ENCODE measurements at places on chromosomes 7 and 10.

DNA sequence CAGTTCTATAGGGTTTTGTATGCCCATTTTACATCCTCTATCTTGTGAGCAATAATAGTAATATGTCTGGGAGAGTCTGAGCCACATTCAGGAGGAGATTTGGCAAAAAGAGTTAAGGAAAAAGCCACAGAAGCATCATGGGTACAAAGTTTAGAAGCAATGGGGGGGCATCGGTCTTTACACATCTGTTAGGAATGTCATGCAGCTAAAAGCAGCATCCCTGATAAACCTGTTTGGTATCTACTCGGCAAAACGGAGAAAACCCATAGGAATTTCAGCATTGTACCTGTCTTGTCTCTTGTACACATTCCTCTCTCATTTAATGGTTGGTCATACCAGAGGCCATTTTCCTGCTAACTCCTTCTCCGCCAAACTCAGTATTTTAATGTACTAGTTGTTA, 12.5 kb upstream of the HERPUD2 start:
- DNase-seq: no peak

GRCh38 chr7:92621561-92622023, 31.4 kb upstream of the FAM133B start:
- no peak for DNase-seq

DNA sequence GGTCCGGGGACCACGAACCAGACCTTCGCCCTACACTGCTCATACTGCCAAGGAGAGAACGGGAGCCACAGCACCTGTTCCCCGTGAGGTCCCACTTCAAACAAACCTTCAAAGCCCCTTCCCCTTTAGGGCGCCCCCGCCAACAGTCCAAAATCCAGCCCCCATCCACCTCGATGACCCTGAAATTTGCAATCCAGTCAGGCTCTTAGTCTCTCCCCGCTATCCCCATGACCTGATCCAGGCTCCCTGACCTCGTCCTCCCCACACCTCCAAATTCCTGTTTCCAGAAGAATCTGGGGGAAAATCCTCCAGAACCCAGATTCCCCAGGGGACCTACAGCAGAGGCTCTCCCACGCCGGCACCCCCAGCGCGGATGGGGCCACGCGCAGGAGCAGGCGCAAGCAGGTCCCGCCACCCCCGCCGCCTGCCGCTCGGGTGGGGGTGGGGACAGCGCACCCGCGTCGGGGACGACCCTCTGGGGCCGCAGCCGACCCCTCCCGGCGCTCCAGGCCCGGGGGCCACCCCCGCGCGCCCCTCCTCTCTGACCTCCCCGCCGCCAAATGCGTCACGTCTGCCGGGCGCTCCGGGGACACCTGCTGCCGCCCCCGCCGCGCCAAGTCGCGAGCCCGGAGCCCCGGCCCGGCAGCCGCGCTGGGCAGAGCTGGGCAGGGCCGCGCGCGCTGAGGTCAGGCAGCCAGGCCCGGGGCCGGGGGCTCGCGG, 753 bp downstream of the CAMK2B start:
- no peak for DNase-seq

DNA sequence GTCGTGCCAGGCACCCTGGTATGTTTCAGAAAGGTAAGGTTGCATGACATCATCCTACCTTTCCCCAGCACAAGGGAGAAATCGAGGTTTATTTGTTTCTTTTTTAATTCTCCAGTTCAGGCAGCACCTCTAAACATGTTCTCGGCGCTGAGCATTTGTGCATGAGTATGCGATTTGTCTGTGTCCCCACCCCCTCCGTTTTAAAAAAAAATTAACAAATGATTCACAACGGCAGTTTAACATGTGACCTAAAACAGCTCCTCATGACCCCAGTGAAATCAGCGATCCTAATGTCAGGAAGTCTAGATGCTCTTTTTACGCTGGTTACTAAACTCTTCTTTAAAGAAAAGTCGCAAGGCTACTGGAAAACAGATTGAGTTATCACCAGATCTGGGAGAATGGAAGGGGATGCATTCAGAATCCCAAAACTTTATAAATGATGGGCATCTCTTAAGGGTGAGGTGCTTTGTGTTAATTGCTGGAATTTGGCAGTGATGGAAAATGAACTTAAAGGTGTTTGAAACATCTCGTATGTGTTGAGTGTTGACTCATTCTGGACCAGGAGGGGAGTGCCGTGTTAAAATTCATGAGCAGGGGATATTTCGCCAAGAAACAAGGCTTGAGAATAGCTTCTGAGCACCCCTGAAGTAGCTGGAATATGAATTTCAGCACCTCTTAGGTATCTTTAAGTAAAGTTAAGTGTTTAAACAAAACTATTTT, 106.8 kb upstream of the PDCD4 start:
- no peak for DNase-seq

- no peak for DNase-seq
Observed at GRCh38 chr10:45646384-45647050, 26.1 kb downstream of the ZFAND4 start.

- no peak for DNase-seq
Observed at GRCh38 chr10:3420527-3421469, 248.2 kb upstream of the PITRM1 start.

DNA sequence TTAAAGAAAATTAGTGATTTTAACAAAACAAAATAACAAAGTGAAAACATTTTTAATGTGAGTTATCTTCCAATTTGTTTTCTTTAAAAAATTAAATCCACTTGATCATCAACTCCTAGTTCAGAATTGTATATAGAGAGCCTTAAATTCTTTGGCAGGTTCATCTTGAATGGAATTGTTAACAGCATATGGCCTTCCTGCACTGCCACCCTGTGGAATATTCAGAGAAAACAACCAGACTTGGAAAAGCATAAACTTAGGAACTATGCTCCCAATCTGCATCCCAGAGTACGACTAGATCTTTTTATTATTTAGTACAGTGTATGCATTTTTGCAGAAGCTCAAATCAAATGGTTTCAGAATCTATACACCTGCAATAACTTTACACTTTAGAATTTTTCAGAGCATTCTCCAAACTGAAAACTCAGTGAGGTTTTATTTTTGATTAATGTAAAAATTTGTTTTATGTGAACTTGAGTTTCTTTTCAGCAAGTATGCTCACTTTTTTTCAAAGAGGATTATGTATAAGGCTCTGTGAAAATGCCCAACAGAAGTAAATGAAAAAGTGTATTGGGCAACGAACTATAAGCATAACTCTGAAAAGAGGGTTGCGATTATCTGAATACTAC, 44.9 kb upstream of the ANK3 start:
- DNase-seq: no peak

DNA sequence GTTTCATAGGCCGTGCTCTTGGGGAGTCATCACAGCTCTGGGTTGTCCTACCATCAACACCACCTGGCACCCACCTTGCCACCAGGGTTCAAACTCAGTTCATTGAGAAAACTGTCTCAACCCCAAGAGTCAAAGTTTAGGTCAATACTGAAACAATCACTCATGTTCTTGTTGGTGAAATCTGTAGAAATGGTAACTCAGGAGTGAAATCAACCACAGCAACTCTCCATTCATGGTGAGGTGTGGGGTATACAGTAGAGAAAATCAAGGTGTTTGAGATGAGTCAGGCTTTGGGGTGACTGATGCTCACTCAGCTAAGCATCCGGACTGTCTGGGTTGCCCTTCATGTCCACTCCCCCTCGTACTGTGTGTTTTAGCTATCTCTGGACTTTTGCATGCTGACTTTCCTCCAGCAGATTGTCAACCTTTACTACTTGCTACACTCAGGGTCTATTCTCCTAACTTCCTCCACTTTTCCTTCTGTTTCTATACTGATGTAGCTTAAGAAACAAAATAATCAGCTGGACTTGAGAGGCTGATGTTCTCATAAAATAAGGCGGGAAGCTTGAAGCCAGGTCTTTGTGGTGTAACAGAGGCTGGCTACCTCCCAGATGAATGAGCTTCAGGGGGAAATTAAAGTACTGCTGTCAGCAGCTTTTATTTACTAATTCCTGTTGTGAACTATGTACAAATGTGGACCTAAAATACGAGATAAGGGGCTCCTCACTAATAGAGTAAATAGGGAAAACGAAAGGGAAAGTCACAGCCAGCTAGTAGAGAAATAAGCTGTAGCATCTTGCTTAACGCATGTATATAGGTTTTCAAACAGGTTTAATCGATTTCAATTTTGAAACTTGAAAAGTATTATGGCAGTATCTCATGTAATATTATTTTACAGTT, 173.6 kb upstream of the AKR1E2 start:
- DNase-seq: no peak

DNA sequence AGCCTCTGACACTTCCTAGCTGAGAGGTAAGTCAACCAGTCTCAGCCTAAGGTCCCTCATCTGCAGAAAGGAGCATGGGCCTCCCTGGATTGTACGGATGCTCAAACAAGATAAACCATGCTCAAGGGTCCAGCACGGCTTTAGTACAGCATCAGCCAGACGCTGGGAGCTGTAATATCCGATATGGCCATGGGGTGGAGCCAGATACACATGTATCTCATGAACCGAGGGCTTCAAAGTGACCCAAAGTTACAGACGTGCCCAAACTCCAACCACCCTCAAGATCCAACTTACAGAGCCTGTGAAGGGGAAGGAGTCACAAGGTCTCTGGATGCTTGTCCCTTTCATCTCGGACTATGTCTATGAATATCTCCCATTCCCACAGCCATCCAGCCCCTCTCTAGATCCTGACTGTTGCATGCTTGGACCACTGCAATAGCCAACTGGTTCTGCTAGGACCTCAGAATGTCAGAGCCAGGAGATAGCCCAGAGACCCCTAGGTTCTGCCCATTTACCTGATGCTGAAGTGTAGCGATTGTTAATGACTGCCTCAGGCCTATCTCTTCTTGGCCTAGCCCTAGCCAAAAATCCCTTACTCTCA, 142.4 kb downstream of the SH3PXD2A start:
- peak; percentile 47 for DNase-seq
